Activated naive CD4-positive, alpha-beta T cell treated with anti-CD3 and anti-CD28 coated beads, Interleukin-2, amount 50 U/mL, for 72 hours (primary cell): ENCODE measurements at places on chromosomes 7 and 10.

- no peak for DNase-seq
Measured at GRCh38 chr10:114631666-114632417, 26.2 kb downstream of the ABLIM1 start.

GRCh38 chr7:128385988-128386925, 23.5 kb downstream of the IMPDH1 start:
- DNase-seq = no peak

DNA sequence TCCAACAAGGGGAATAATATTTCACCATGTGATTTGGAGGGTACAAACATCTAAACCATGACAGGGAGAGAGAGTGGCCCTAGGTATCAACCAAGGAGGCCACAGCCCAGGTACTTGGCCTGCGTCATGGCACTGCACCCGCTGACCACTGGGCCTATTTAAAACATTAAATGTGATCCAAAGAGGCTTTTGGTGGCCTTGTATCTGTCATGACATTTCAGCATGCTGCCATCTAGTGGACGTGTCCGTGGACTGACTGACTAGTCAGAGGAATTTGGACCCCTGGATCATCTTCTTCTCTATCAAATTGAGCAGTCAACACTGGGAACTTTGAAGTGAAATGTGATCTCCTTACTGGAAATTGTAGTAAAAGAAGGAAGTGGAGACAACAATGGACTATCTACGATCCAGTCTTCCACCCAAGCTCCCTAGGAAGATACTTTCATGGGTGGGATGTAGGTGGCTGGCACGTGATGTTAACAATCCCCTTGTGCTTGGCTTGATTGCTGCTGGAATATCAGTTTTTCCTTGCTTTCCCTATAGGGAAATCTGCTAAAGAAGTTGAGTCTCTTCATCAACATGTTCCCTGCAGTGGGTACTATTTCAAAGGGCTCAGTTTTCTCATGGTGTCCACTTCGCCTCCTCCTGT, 24.6 kb upstream of the ITGA8 start:
- peak; percentile 40 for DNase-seq

DNA sequence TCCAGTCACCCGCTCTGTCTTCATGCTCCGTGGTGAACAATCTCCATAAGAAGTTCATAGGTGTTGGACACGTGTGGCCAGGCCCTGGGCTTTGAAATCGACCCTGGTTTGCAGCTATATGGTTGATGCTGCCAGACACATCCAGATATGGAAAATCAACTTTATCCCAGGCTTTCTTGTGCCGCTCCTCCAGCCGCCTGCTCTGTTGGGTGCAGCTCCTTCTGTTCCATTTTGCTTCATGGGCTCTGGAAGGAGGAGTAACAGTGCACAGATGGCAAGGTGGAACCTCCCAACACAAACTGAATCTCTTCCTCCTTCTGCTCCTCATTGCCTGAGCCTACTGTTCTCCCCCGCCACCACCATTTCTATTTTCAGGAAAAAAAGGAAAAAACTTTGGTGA, 44.7 kb downstream of the THNSL1 start:
- no peak for DNase-seq

GRCh38 chr7:102991077-102991539, 78.3 kb downstream of the LRRC17 start:
- DNase-seq = no peak

DNA sequence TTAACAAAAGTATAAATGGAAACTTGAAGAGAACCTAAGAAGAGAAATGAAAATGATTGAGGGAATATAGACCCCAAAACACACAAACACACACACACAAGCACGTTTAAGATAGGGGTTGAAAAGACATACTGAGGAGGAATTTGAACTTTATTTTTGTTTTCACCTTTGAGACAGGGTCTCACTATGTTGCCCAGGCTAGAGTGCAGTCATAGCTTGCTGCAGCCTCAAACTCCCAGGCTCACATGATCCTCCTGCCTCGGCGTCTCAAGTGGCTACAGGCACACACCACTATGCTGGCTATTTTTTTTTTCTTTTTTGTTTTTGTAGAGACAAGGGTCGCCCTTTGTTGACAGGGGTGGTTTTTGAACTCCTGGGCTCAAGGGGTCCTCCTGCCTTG, 4.0 kb downstream of the BTRC start:
- no peak for DNase-seq

GRCh38 chr10:78777466-78777865, 291.3 kb upstream of the ZMIZ1 start:
- no peak for DNase-seq

DNA sequence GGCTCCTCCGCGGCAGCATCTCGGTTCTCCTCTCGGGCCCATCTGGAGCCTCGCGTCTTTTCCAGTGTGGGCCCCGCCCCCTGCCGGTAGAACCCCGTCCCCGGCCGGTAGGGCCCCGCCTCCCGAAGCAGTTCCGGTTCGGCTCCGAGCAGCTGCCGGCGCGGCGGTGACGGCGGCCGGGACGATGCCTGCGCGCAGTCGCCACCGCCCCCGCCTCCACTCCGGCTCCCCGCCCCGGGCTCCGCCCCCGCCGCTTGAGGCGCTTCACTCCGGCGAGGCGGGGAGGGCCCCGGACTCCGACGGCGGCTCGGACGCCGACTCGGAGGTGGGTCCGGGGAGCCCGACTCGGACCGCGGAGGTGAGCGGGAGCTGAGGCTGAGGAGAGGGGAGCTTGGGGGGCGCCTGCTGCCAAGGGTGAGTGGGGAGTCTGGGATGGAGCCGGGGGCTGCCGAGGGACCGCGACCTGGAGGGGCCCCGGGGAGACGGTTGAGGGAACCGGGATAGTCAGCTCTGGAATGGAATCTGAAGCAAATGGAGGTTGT, at the start of gene SAMD8:
SAMD8 (plus strand) TSS at position 292 of the 542 bp plus-strand sequence. CDS start 38,873 bp downstream, outside the sequence.
- peak; percentile 98 for DNase-seq

DNA sequence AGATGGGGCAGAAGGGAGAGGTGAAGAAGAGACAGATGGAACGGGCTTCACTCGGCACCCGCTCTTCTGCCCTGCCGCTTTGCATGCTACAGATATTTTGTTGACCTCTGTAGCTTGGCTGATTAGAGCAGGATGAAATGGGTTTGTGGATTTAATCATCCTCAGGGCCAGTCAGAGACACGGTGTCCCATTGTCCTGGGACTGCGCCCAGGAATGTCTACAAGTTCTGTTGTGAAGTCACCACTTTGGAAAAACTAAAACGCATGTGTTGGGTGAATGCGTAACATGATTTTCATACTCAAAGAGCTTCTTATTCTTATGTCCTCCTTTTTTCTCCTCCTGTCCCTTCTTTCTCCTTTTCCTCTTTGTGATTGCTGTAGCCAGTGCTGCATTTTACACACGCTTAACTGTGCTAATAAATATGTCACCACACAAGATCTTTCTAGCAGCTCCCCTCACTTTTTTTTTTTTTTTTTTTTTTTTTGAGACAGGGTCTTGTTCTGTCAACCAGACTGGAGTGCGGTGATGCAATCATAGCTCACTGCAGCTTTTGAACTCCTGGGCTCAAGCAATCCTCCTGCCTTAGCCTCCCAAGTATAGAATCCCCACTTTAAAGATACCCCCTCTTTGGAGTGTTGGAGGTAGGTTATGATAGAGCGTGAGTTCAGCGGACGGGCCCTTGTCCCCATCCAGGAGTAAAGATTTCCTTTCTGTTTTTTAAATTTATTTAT, 3.4 kb downstream of the CPA4 start:
- no peak for DNase-seq

DNA sequence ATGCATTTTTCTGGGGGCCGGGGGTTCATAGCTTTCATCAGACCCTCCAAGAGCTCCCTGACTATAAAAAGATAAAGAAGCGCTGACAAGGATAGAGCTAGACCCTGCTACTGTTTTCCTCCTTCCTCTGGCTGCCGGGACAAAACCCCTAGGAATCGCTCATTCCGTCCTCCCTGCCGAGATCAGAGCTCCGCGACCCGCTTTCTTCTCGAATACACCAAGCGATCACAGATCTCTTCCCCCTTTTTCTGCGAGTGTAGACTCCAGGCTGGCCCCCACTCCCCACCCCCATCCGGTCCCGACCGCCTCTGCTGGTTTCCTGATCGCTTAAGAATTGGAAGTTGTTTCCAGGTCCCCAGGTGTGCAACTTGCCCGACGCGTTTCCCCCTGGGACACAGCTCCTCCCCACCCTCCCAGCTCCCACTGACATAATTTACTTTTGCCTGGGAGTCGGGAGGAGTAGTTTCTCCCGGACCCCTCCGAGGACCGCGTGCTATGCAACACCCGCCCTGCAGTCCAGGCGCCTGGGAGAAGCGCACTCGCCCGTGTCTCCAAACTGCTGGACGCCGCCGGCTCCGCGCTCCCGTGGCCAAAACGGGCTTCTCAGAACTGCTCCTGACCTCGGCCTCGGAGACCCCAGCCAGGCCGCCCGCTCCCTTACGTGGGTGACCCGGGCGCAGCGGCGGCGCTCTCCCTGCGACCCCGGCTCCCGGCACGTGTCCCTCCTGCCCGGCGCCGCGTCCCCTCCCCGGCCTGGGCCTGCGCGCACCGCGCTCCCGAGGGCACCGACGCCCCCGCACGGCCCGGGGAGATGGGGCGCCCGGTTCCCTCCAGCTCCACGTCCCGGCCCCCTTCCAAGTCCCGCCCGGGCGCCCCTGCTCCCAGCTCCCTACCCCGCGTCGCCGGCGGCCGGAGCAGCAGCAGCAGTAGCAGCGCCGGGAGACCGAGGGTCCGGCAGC, 552 bp downstream of the IL15RA start:
- peak; percentile 40 for DNase-seq

GRCh38 chr7:151871189-151871735, 5.7 kb downstream of the PRKAG2 start:
- no peak for DNase-seq

DNA sequence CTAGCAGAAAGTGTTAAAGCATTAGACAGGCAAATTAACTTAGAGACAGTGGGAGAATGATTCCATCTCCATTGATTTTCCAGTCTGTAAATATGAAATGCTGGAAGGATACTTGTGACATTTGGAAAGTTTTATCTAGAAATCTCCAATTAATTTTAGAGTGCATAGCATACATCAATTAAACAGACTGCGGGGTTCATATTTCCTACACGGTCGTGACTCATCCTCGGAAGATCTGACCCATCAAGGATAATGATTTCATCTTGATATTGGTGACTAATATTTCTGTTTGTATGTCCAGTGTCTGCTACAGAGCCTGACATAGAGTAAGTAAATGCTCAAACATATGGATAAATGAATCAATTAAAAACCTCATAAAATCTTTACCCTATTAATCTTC, 474.9 kb downstream of the KCNMA1 start:
- no peak for DNase-seq

DNA sequence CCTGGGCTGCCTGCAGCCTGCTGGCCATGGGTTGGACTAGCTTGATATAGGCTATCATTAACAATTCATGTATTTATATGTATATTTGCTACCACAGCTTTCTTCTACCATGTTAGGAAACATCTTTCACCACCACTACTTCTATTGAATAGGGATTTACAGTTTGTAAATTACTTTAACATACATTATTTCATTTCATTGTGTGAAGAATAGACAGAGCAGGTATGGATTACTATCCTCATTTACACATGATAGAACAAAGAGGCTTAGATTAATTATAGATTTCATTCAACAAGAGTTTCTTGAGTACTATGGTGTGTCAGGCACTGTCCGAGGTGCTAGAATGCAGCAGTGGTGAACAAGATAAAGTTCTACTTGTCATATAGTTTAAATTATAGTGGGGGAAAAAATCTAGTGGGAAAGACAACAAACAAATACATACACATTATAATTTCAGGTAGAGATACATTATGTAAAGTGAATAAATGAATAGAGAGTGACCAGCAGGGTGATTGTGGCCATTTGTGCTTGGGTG, 20.6 kb downstream of the VTI1A start:
- no peak for DNase-seq

- DNase-seq = no peak
Measured at GRCh38 chr7:134444198-134444960, 14.5 kb downstream of the AKR1B1 start.

DNA sequence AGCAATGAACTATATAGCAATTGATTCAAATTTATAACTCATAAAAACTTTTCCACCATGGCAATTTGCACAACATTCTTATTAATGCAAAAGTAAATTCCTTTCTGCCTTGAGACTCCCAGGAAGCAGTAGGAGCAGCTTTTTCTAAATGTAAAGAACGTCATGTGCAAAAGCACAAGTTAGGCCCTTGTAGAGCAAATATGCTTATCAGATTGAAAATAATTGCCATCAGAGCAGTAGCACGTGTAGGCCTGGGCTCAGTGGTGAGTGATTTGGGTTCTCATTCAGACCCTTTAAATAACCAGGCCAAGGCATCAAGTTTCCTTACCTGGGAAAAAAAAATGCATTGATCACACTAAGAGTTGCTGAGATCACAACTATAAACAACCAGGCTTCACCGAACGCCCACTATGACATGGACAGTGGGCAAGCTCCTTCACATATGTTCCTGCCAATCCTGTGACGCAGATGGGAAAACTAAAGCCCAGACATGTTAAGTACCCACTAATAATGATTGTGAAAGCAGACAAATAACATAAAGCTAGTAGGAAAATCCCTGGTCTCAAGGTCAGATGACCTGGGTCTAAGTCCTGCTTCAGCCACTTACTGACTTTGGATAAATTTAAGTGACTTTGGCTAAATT, 22.1 kb upstream of the SAR1A start:
- no peak for DNase-seq

DNA sequence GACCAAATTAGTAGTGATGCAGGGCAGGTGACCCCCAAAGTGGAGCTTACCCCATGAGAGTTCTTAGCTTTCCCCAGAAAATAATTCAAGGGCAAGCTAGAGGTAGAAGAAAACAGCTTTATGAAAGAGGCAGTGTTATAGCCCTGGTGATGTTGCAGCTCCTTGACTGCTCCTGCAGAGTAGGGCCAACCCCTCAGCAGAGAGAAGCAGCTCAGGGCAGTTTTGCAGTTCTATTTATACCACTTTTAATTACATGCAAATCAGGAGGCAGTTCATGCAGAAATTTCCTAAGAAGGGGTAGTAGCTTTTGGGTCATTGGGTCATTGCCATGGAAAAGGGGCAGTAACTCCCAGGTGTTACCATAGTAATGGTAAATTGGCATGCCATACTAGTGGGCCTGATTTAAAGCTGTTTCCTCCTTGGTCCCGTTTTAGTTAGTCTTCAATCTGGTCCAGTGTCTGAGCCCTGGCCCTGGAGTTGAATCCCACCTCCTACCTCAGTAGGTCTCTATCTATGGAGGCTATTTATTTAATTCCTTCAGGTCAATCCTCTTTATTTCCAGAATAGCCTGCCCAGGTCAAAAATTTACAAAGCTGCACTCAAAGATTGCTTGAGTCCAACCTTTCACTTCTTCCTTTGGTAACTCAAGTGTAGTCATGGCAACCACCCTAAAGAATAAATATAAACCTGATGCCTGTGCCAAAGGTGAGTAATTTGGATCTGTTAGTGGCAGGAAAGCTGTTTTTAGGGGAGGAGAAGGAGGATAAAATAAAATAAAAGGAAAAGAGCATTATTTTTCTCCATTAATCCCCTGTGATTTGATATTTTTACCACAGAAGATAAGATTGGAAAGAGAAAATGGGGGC, 29.5 kb downstream of the PLXDC2 start:
- no peak for DNase-seq
